Activated CD4-positive, alpha-beta T cell treated with anti-CD3 and anti-CD28 coated beads for 24 hours (primary cell): ENCODE measurements at places on chromosomes 12 and 14.

- DNase-seq, result no peak
Measured at GRCh38 chr14:34184126-34184525, 233.3 kb upstream of the EGLN3 start.

DNA sequence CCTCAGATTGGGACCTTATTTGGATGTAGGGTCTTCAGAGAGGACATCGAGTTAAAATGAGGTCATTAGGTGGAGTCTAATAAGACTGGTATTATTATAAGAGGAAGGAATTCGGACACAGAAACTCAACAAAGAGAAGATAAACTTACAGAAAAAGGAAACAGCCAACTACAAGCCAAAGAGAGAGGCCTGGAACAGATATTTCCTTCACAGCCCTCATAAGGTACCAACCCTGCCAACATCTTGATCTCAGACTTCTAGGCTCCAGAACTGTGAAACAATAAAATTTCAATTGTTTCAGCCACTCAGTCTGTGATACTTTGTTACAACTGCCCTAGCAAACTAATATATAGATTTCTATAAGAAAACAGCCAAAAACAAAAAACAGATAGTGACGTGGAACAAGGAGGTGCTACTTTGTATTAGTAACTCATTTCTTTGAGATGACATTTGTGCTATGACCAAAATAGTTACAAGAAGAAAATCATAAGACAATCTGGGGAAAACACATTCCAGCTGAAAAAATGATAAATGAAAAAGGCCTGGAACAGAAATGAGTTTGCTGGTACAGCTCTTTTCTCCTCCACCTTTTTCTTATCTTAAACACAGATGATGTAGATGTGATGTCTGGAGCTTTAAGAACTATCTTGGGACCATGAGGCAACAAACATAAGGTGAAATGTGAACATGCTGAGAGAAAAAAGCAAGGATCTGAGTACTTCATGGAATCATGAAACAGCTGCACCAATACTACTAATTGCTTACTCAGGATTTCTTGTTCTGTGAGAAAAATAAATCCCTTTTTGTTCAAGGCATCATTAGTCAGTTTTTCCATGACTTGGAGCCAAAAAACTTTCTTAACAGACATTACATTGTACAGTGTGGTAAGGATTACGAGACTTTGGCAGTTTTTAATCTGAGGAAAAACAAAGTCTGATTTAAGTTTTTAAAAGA lies 243.2 kb downstream of the ANO6 start:
- DNase-seq, result no peak

DNA sequence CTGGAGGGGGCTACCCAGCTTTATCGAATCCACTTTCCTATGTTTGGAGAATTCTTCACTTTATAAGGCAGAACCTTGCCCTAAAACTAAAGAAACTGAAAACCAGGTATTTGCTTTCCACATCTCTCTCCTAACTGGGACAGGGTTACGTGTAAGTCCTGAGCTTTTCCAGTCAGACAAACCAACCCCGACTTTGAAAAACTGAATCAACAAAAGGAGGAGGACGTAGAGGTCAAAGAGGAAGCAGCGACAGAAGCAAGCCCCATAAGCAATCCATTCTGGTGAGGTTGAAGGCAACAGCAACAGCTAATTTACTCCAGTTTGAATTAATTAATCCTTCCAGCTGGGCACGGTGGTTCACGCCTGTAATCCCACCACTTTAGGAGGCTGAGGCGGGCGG lies 47.2 kb downstream of the LRP6 start:
- DNase-seq, result no peak

DNA sequence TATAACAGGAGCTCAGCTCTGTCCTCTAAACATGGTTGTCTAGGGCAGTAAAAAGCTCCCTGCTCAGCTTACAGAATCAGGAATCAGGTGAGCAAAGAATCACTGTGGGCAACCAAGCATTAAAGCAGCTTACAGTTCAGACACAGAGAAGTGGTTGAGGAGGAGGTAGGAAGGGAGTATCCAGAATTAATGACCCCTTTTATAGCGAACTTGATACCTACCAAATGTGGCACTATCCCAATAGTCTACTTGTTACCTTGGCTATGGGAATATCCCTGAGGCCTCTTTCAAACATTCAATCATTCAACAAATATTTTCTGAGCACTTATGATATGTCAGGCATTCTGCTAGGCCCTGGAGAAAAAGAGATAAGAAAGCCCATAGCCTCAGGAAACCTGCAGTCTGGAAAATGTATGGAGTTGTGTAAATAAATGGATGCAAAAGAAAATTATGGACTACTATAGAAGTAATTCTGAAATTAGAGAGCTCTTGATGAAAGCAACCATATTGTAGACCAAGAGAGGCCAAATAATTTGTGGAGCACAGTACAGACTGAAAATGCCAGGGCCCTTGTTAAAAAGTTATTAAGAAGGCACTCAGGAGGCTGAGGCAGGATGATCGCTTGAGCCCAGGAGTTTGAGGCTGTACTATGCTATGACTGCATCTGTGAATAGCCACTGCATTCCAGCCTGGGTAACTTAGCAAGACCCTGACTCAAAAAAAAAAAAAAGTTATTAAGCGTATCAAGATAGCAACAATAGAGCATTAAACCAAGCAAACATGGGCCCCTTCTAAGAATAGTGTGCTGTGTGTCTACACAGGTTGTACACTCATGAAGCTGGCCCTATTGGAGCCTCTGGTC lies 134.0 kb upstream of the CPSF6 start:
- no peak for DNase-seq

GRCh38 chr12:108854451-108855283 lies 2.7 kb downstream of the SSH1 start:
- DNase-seq, result no peak

GRCh38 chr12:89177802-89178395 lies 174.4 kb downstream of the DUSP6 start:
- no peak for DNase-seq

GRCh38 chr12:131132118-131132892 lies 178.6 kb downstream of the ADGRD1 start:
- DNase-seq, result peak; percentile 76
